ENCODE measurements at places on chromosomes 12 and 14.

DNA sequence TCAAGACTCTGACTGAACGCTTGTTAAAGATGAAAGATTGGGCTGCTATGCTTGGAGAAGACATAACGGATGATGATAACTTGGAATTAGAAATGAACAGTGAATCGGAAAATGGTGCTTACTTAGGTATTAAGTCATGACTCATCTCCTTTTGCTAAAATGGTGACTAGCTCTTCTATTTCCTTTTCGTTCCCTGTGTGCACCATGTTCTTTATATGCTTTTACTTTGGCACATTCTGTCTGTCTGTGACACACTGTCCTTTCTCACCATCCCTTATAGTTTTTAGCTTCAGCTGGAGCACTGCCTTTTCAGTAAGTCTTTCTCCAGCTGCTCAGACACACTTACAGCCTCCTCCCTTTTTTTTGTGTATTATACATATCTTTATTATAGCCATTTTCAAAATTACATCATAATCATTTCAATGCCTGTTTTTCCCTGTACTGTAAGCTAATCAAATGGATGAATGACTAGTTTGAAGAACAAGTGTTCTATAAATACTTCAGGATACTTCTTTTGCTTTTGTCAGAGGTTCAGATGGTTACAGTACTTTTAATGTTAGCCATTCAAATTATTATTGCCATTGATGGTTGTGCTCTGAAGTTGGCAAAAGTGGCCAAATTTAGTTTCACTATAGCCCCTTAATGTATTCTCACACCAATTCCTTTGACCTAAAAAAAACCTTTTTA, 68.6 kb downstream of the MIA2 start:
- peak; percentile 47 for DNase-seq

DNA sequence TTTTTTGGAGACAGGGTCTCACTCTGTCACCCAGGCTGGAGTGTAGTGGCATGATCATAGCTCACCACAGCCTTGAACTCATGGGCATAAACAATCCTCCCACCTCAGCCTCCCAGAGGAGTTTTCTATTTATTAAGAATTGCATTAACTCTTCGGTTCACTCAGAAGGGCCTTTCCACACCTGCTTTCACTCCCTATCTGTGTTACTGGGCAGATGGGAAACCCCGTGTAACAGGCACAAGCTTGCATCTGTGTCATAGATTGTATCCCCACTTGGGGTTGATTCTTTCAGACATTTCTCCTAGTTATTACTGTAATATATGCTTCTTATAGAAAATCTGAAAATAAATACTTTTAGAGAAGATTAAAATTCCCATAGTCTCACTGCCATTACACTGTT, 38.7 kb downstream of the STX2 start:
- DNase-seq = no peak

- DNase-seq = peak; percentile 40
These were observed 234.8 kb downstream of the DUSP6 start for GRCh38 chr12:89117448-89118034.

GRCh38 chr14:85528897-85529631, 880 bp upstream of the FLRT2 start:
- peak; percentile 90 for DNase-seq

GRCh38 chr12:123912415-123913380, 59.9 kb downstream of the CCDC92 start:
- no peak for DNase-seq

DNA sequence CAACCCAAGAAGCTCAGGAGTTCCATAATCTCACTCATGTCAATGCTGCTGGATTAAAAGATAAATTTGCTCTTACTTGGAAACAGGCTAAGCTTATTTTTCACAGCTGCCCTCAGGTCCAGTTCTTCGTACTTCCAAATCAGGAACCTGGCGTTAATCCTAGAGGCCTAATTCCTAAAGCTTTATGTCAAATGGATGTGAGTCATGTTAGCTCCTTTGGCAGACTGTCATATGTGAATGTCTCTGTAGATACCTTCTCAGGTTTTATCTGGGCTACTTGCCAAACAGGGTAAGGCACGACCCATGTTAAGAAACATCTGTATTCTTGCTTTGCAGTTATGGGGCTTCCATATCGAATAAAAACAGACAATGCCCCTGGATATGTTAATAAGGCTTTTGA, 504.6 kb downstream of the ALG10 start:
- DNase-seq = peak; percentile 11

DNA sequence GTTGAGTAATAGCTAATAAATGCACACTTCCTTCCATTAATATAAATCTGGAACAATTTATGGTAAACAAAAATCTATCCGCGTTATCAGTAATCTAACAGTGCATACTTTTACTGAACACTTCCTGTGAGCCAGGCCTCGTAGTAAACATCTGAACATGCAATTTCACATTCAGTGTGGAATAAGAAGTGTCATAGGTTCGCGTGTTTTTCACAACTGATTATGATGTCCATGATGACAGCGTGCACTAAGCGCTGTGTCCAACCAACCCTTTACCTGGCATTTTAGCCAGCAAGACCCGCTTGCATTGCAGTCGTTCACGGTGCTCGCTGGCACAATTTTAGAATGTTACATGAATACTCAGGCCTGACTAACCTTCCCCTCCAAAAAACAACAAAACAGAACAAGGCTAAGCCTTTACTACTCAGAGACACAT, 2.1 kb downstream of the PNMA1 start:
- DNase-seq = peak; percentile 38

DNA sequence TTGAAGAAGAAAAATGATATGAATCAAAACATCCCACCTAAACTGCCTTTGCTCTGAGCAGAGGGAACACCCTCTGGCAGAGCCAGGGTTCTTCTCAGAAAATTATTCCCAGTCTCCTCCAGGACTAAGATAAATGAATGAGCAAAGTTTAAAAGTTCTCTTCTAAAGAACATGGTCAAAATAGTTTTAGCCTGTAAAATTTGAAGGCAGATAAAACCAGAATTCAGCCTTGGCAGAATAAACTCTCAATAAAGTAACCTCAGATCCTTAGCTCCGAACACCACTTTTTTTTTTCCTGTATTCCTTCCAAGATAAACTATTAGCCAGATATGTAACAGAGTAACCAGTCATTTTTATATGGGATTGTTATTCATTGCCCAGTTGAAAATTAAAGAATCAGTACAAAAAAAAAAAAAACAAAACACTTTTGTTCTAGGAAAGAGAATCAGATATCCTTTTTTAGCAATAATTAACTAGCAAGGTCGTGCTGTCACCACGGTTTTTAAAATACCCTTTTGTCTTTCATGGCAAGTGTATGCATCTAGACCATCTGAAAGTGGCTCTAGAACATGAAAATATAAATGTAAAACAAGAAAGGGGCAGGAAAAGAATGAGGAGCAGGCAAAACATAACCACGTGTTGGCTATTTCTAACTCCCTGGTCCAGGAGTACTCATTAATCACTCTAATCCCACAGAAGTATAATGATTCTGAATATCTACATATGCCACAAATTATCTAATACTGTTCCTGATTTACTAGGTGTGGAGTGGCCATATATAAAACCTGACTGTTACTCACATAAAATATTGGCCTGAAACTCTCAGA, 60.8 kb downstream of the CAPZA3 start:
- no peak for DNase-seq

GRCh38 chr12:32117316-32117715, 10.7 kb downstream of the BICD1 start:
- DNase-seq = no peak

- DNase-seq = no peak
These were observed 496.1 kb downstream of the BCL11B start for GRCh38 chr14:98775892-98776291.

DNA sequence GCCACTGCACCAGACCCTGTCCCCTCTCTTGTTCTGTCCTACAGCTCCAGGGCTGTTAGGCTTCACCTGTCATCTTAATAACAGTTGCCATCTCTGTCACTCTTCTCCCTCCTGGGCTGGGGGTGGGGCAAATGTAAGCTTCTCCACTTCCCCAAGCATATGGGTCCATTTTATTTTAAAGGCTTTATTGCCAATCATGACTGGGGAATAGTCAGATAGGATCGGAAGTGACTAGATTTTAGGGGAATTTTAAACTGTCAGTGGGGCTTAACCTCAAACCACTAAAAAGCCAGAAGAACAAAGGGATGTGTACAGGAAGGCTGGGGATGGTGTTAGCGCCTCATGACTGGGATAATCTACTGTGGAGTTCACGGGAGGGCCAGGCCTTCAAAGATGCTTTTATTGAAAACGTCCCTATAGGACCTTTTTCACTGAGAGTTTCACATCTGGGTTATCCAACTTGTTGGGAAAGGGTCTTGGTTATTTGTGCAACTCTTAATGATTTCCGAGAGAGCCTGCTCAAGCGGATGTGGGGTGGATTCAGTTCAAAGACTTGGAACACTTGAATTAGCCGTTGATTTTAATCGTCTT, 41.6 kb downstream of the CHST11 start:
- DNase-seq = peak; percentile 88

- no peak for DNase-seq
These were observed 36.2 kb downstream of the SYNE3 start for GRCh38 chr14:95480109-95480886.

DNA sequence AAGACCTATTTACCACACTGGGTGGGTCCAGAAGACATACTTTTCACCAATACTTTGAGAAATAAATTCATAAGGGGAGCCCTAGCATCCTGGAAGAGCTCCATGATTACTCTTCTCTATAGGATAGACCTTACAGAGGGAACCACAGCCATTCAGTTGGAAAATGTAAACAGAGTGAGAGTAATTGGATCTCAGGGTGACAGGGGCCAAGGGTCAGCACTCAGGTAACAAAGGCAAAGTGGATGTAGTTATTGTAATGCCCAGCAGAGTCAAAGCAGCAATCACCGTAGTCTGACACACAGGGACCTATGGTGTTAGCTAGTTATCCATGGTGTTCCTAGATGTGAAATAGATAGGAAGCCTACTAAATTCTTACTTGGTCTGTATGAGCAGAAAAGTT, 10.8 kb upstream of the GTF2A1 start:
- DNase-seq = no peak

- DNase-seq = no peak
These were observed 12.9 kb downstream of the BTBD7 start for GRCh38 chr14:93319958-93320357.

DNA sequence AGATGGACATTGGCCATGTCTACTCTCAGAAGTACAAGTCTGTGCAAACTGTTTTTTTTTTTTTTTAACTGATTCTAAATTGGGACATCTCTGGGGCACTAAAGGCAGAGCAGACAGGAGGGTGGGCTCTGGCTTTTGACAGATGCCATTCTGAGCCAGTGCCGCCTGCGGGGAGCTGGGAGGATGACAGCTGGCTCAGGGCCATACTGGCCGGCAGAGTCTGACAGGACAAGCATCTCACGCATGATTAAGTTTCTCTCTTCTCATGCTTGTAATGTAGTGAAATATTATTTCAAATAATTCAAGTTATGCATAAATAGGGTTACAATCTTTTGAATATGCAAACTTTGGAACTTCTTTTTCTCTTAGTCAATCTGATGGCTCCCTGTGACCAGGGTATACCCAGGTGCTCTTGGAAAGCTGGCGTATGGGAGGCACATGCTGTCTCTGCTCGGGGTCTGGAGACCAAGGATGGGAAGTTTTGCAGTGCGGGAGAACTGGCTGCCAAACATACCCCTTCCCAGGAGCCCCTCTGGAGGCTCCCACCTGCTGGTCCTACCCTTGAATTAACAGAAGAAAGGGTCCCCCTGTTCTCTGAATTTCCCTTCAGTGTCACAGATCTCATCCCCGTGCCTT, 7.6 kb downstream of the CDCA4 start:
- no peak for DNase-seq

DNA sequence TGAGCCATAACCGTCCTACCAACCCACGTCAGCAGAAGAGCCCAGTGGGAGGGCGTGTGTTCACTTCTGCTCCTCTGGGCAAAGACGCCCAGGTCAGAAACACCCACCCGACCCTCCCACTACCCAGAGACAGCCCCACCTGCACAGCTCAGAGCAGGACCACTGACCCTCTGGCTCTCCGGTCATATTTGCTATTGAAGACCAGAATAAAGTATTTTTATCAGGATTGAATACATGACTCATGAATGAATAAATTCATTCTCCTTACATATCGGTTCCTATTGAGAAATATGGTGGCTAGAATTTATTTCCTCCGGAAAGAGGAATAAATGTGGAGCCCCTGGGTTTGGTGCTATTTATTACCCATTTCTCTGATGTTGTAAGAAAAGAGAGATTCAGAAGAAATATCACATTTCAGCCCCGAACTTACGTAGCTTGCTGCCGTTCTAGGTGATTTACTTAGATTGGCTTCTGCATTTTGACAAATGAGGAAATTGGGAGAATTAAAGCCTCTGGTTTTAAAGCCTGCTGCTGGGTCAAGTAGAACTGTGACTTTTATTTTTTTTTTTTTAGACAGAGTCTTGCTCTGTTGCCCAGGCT, 36.4 kb upstream of the P2RX7 start:
- no peak for DNase-seq

DNA sequence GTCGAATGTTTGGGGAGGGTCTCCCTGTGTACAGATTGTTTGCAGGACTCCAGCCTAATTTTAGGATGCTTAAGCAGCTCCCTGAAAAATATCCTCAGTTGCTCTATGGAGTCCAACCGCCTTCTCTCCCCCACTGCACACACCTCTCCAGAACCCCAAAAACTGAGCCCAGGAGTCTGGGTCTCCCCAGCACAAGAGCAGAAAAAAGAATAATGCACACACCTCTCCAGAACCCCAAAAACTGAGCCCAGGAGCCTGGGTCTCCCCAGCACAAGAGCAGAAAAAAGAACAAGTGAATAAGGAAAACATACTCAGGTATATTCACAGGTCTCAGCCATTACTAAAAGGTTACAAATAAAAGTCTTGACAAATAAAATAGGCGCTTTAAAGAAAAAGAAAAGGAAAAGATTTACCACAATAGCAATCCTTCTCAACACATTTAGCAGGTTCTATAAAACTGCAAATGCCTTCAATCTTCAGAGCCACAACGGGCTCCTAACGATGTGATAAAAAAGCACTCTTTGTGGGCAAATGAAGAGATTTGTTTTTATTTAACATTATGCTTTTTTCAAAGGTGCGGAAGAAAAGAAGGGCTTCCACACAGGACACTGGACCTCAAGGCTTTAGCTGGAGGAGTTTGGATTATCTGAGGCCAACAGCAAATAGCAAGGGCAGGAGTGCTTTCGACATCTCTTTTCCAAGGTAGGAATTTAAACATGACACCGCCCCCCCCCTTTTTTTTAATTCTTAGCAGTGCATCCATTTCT, 8.2 kb downstream of the BCL11B start:
- no peak for DNase-seq

DNA sequence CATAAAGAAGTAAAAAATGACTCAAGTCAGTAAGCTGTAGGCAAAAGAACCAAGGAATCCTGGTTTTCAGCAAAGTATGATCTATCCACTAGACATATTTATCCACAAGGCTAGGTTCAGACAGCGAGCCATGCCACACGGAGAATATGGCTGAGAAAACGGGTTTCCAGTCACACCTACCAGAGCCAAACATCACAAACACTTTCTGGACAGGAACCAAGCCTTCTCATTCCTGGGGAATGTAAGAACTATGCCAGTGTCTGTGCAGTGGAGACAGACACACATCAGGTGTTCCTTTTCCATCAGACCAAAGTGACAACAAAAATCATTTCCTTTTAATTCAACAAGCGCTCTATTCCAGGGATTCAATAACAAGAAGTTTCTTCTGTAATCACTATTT, 41.1 kb downstream of the AREL1 start:
- DNase-seq = peak; percentile 84

GRCh38 chr12:2960390-2960956, 1.3 kb downstream of the TEAD4 start:
- DNase-seq = peak; percentile 28

Data from iris pigment epithelial cell (primary cell).